ENCODE measurements at places on chromosomes 16 and 17.

DNA sequence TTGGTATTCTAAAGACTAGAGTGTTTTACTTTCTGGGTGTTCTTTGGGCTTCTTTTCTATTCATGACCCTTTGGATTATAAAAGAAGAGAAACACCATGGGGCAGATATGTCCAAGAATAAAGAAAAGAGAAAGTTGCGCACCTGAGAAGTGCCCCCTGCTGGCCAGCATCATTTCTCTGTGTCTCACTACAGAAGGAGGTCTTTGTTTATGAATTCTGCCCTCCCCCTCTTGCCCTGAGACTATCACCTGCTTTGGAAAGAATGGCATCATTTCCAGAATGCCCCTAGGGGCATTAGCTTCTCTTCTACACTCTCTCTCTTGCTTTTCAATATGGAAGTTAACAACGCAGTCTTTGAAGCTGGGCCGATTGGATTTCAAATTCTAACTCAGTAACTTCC, 45.0 kb downstream of the CDH13 start:
- DNase-seq = no peak

GRCh38 chr17:17848311-17849082, 11.7 kb upstream of the SREBF1 start:
- DNase-seq = no peak

GRCh38 chr17:40607641-40608040, 40.0 kb downstream of the SMARCE1 start:
- DNase-seq = no peak

DNA sequence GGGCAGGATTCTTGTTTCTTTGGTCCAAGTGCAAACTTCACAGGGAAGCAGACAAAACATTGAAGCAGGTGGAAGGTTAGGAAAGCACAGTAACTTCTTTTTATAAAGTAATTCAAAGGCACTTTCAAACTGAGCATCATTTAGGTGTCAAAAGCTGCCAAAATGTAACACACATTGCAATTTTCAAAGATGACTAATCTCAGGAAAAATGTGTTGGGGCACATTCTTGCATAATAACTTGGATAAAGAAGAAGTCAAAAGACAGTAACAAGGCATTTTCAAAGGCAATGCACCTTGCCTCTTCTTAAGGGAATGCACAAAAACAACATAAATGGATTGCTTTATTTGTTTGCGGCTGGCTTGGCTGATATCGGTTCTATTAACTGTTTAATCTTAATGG, 3.6 kb downstream of the KCNJ2 start:
- no peak for DNase-seq

GRCh38 chr16:56262148-56262547, 70.9 kb downstream of the GNAO1 start:
- no peak for DNase-seq

GRCh38 chr16:3727806-3728381, 10.6 kb upstream of the TRAP1 start:
- DNase-seq = no peak

DNA sequence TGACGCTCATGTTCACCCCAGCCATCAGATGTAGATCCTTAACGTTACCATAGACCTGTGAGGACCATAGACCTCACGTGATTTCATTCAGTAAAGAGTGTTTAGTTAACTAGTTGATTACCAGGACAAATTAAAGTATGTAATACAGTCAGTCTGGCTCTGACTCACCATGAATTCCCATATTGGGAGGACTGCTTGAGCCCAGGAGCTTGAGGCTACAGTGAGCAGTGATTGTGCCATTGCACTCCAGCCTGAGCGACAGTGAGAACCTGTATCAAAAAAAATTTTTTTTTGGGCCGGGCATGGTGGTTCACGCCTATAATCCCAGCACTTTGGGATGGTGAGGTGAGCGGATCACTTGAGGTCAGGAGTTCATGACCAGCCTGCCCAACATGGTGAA, 13.5 kb upstream of the FA2H start:
- DNase-seq = no peak

GRCh38 chr17:69908626-69909368, 166.2 kb upstream of the KCNJ16 start:
- DNase-seq = no peak

DNA sequence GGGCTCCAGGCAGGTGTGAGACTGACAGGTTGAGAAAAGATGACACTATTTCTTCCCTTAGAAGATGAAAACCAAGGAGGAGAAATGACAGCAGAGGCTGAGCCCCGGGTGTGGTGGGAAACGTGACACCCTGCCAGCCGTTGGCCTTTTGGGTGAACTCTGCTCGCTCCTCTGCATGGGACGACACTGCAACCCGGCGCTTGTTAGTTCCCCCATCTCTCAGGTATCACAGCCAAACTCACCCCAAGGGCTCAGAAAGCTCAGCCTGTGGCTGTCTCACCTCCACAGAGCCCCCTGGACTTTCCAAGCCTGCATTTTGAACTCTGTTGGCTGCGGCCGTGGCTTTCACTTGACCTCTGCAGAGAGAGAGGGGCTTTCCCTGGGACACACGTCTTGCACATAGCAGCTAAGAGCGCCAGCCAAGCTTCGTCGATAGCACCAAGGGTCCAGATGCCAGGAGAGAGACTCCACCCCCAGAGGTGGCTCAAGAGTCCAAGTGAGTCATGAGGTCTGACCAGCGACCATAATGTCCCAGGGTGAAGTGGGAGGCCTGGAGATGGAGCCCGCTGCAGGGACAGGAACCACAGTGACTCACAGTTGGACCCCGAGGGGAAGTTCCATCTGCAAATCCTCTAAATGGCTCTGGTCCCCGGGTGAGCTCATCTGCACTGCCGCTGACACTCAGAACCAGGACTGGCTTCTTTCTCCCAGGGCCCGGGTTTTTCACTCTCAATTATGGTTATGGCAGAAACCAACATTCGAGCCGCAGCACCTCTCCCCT, 301.9 kb downstream of the SOX9 start:
- no peak for DNase-seq

DNA sequence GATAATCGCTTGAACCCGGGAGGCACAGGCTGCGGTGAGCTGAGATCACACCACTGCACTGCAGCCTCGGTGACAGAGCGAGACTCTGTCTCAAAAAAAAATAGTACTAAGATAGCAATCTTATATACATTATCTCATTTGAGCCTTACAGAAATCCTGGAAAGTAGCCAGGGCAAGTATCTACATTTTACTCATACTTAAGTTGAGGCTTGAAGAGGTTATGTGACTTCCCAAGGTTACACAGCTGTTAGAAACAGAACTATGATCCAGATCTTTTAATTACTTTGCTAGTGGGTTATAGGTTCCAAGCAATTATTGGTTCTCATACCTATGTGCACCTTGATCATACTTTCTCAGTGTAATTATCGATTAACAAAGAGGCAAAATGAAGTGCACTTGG, 15.4 kb downstream of the C17orf78 start:
- no peak for DNase-seq

DNA sequence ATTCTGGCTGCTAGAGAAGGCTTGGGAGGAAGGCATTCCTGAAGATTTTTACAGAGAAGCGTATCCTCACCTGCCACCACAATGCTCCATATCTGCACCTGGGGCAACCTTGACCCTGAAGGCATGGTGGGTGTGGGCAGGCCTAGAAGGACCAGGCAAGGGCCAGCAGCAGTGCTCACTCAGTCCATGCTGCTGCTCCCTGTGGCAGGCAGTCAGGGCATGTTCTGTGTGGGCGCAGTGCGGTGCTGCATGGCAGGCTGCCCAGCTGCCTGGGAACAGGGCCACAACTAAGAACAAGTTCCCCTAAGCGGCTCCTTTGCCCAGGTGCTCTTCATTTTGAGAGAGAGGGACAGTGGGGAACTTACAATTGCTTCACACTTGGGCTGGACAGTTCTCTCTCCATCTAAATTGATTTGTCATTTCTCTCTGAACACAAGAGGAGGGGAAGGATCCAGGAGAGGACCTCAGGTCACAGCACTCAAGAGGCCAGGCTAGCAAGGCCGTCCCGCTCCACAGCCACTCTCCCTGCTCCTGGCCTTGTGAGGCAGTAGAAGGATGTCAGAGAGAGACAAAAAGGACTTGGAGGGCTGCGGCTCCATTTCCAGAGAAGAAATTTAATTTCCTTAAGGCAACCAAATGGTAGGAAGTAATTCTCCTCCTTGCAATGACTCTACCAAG, 158.8 kb downstream of the AATF start:
- DNase-seq = no peak
